ENCODE measurements at places on chromosomes 12 and 14. TPM values are rescaled to one million over a fixed set of nuclear protein-coding genes. Genes with fewer than 3 reads are reported as not detected.

The ZNF891 gene
- 1.8 TPM for total RNA-seq

The CACNA1C gene
- total RNA-seq, result 21.9 TPM

The IQSEC3 gene
- 0.64 TPM for total RNA-seq

The TOGARAM1 gene
- 12.3 TPM for total RNA-seq

The ATG2B gene
- total RNA-seq, result 21.1 TPM

The MYO1H gene
- total RNA-seq, result 0.31 TPM

The OAS2 gene
- total RNA-seq, result 24.0 TPM

The AACS gene
- 36.9 TPM for total RNA-seq

The ASPG gene
- total RNA-seq, result 1.4 TPM

The HOXC10 gene
- not detected for total RNA-seq

The SALL2 gene
- total RNA-seq, result 12.4 TPM

The DNAJC22 gene
- 0.21 TPM for total RNA-seq

The SRGAP1 gene
- 15.6 TPM for total RNA-seq

The GALNT6 gene
- 21.8 TPM for total RNA-seq

GRCh38 chr14:22974530-22975313, 7.6 kb downstream of the AJUBA start:
- no peaks in the 10 kb centered on the region for H3K27me3 ChIP-seq
- H3K36me3 ChIP-seq, result no peaks in the 10 kb centered on the region
- peaks cover 29% of the 10 kb centered on the region for H3K4me1 ChIP-seq
- no peak overlapping the region for H3K4me3 ChIP-seq
- DNase-seq, result no peak

GRCh38 chr12:20865873-20866272, 55.4 kb downstream of the SLCO1B3 start:
- DNase-seq, result no peak
- H3K27ac ChIP-seq, result no peak overlapping the region
- H3K27me3 ChIP-seq, result no peaks in the 10 kb centered on the region

- no peak for DNase-seq
- no peak overlapping the region for H3K27ac ChIP-seq
- no peaks in the 10 kb centered on the region for H3K36me3 ChIP-seq
These were observed 433.8 kb downstream of the FUT8 start for GRCh38 chr14:65846196-65846868.

GRCh38 chr12:18864900-18865561, 127.1 kb downstream of the CAPZA3 start:
- no peaks in the 10 kb centered on the region for H3K4me1 ChIP-seq
- no peak overlapping the region for H3K4me3 ChIP-seq
- DNase-seq, result no peak
- no peaks in the 10 kb centered on the region for H3K36me3 ChIP-seq
- no peak overlapping the region for H3K27ac ChIP-seq

- H3K4me3 ChIP-seq, result peak overlapping the region; percentile 33
- peaks cover 74% of the 10 kb centered on the region for H3K27me3 ChIP-seq
- peak; percentile 81 for DNase-seq
- peaks cover 20% of the 10 kb centered on the region for H3K4me1 ChIP-seq
- H3K36me3 ChIP-seq, result no peaks in the 10 kb centered on the region
- H3K27ac ChIP-seq, result no peak overlapping the region
These were observed 1.3 kb downstream of the NKX2-8 start for GRCh38 chr14:36580856-36581831.

- H3K4me1 ChIP-seq, result no peaks in the 10 kb centered on the region
- no peak overlapping the region for H3K27ac ChIP-seq
- H3K4me3 ChIP-seq, result no peak overlapping the region
- no peak for DNase-seq
- H3K36me3 ChIP-seq, result no peaks in the 10 kb centered on the region
These were observed 739.4 kb downstream of the AACS start for GRCh38 chr12:125804660-125805059.

- no peaks in the 10 kb centered on the region for H3K36me3 ChIP-seq
- H3K27ac ChIP-seq, result no peak overlapping the region
- no peaks in the 10 kb centered on the region for H3K4me1 ChIP-seq
- DNase-seq, result no peak
These were observed 720.8 kb upstream of the FLRT2 start for GRCh38 chr14:84809158-84809557.

GRCh38 chr14:32703183-32703621, 235.5 kb upstream of the NPAS3 start:
- no peak overlapping the region for H3K4me3 ChIP-seq
- peak overlapping the region; percentile 75 for H3K27ac ChIP-seq
- no peaks in the 10 kb centered on the region for H3K27me3 ChIP-seq
- H3K36me3 ChIP-seq, result no peaks in the 10 kb centered on the region
- peaks cover 9% of the 10 kb centered on the region for H3K4me1 ChIP-seq

GRCh38 chr12:57889500-57889989, 43.0 kb upstream of the CTDSP2 start:
- peak overlapping the region; percentile 93 for H3K27ac ChIP-seq
- H3K4me3 ChIP-seq, result no peak overlapping the region
- no peaks in the 10 kb centered on the region for H3K27me3 ChIP-seq
- no peaks in the 10 kb centered on the region for H3K36me3 ChIP-seq
- H3K4me1 ChIP-seq, result peaks cover 69% of the 10 kb centered on the region

DNA sequence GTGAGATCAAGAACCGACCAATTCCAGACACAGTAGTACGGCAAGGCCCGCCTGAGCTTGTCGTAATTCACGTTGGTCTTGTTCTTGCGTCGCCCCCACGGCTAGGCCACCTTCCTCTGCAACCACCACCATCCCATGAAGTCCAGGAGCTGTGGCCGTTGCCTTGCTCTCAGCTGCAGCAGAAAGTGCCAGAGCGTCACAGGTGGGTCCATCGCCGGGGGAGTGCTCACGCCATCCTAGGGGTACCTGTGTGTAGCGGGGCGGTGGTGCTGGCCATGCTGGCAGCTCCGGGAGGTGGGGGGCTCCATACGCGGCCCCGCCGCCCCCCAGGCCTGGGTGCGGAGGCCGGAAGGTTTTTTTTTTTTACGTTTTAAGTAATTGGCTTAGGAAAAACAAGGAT, 23.1 kb downstream of the TMEM121 start:
- no peak overlapping the region for H3K27ac ChIP-seq
- no peak overlapping the region for H3K4me3 ChIP-seq
- peaks cover 7% of the 10 kb centered on the region for H3K27me3 ChIP-seq
- DNase-seq, result no peak
- H3K36me3 ChIP-seq, result no peaks in the 10 kb centered on the region

- DNase-seq, result no peak
- no peaks in the 10 kb centered on the region for H3K27me3 ChIP-seq
- H3K4me3 ChIP-seq, result no peak overlapping the region
- H3K4me1 ChIP-seq, result peaks cover 12% of the 10 kb centered on the region
These were observed 10.9 kb downstream of the CCDC85C start for GRCh38 chr14:99592933-99593753.

- no peak overlapping the region for H3K27ac ChIP-seq
- H3K4me1 ChIP-seq, result no peaks in the 10 kb centered on the region
- DNase-seq, result no peak
- no peaks in the 10 kb centered on the region for H3K27me3 ChIP-seq
- H3K4me3 ChIP-seq, result no peak overlapping the region
- H3K36me3 ChIP-seq, result no peaks in the 10 kb centered on the region
These were observed 17.7 kb downstream of the AKT1 start for GRCh38 chr14:104777808-104778249.

DNA sequence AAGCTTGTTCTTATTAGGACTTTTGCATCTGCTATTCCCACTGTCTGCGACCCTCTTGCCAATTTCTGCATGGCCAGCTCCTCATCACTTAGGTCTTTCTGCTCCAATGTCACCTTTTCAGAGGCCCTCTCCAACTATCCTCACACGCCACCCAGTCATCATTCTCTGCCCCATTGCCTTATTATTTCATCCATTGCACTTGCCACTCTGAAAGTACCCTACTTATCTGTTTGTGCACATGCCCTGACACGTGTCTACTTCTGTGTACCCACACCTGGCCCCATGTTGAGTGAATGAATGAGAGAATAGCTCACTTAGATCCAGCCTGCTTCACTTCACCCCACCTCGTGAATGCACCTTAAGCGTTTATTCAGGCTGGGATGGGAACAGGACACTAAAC, 218.7 kb upstream of the TBX3 start:
- no peaks in the 10 kb centered on the region for H3K27me3 ChIP-seq
- no peak overlapping the region for H3K27ac ChIP-seq
- H3K36me3 ChIP-seq, result no peaks in the 10 kb centered on the region
- no peak for DNase-seq

DNA sequence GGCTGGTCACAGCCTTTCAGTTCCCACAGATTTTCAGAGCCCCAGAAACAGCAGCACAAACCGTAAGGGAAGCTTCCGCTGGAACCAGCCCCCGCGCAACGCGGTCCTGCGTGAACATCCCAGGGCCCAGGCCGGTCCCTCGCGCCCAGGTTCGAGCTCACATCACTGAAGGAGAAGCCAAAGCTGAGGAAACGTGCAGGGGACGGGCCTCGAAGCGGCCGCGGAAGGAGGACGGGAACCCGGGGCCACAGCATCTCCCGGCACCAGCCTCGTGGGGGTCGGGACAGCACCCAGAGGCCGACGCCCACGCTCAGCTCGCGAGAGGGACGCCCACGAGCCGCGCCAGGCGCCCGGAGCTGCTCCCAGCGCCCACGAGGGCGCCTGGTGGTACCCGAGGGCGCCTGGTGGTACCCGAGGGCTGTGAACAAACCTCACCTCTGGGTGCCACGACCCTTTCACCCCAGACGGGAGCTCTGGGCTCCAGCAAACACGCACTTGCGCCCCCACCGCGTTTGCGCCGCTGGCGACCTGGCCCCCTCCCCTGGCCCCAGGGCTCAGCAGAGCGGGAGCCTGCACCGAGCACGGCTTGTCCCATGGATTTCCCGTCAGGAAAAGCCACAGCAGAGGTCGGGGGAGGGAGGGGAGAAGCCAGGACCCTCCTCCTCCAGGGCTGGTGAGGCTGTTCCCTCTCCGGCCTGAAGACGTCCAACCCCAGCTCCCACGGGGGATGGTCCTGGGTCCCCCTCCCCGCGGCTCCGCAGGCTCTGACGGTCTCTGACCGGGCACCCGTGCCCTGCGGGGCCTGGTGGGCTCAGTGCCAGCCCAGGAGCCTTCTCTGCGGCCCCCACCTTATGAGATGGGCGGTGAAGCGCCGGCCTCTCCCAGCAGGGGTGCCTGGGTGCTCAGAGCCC, 6.9 kb downstream of the LRCOL1 start:
- peaks cover 28% of the 10 kb centered on the region for H3K4me1 ChIP-seq
- H3K36me3 ChIP-seq, result no peaks in the 10 kb centered on the region
- peaks cover 95% of the 10 kb centered on the region for H3K27me3 ChIP-seq
- peak overlapping the region; percentile 44 for H3K27ac ChIP-seq
- DNase-seq, result no peak
